ENCODE measurements at places on chromosomes 7 and 10.

DNA sequence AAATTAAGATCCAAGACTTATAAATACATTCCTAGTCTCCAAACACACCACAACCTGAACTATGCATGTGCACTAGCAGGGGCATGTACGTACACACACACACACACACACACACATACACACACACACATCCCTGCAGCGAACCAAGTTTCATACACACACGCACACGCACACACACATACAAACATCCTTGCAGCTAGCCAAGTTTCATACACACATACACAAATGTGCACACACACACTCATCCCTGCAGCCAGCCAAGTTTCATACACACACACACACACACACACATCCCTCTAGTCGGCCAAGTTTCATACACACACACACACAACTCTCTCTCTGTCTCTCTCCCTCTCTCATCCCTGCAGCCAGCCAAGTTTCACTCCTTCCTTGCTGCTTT is 82.7 kb upstream of the WIPF3 start:
- DNase-seq: no peak

- no peak for DNase-seq
Measured at GRCh38 chr10:70539471-70539870, 60.9 kb downstream of the PALD1 start.

GRCh38 chr7:105024734-105025133 is 10.7 kb downstream of the KMT2E start:
- DNase-seq: no peak

- no peak for DNase-seq
Measured at GRCh38 chr7:142913051-142913450, 20.5 kb downstream of the TRPV5 start.

GRCh38 chr7:116832692-116833091 is 29.7 kb upstream of the CAPZA2 start:
- DNase-seq: no peak

Measured in activated T-cell treated with anti-CD3 and anti-CD28 coated beads for 1 hour (primary cell).